Stimulated activated CD4-positive, alpha-beta T cell treated with anti-CD3 and anti-CD28 coated beads, Interleukin-4, amount 100 ng/mL, for 4 hours (primary cell): ENCODE measurements at places on chromosomes 13 and 19.

DNA sequence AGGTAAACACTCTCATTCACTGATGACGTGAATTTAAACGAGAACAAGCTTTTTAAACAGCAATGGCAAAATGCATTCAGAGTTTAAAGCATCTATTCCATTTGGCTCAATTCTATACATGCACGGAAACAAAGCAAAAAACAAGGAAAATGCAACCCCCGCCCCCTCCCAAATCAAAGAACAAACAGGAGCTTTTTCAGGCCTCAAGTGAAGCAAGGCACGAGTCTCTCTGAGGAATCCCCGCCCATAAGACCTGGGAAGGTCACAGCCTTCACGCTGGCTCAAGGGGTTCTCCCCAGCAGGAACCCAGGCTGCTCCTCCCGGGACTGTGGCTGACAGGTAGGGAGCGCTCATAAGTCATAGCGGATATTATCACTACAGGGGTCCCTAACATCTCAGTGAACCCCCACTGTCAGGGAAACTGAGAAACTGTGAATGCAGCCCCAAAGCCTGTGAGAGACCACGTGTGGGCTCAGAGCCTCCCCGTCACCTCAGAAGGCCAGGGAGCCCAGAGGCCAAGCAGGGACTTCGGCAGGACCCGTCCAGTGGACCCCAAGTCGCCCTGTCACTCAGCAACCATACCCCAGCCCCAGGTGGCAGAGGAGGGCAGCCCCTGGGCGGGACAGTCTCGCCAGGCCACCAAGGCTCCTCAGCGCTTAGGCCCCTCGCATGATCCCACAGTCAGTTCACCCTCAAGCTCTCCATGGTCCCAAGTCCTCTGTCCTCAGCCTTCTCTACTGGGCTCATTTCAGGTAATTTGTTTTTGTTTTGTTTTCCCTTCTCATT is 117.3 kb downstream of the ZDHHC20 start:
- no peak for DNase-seq

- no peak for DNase-seq
These were observed 1.2 kb upstream of the CHMP2A start for GRCh38 chr19:58555920-58556621.

GRCh38 chr19:3609779-3610719 is 3.4 kb upstream of the TBXA2R start:
- DNase-seq: no peak

GRCh38 chr13:76925115-76925514 is 23.2 kb upstream of the ACOD1 start:
- no peak for DNase-seq

GRCh38 chr13:52845766-52846566 is 2.5 kb downstream of the PCDH8 start:
- DNase-seq: no peak

GRCh38 chr19:55353803-55354697 is 469 bp downstream of the COX6B2 start:
- peak; percentile 56 for DNase-seq

DNA sequence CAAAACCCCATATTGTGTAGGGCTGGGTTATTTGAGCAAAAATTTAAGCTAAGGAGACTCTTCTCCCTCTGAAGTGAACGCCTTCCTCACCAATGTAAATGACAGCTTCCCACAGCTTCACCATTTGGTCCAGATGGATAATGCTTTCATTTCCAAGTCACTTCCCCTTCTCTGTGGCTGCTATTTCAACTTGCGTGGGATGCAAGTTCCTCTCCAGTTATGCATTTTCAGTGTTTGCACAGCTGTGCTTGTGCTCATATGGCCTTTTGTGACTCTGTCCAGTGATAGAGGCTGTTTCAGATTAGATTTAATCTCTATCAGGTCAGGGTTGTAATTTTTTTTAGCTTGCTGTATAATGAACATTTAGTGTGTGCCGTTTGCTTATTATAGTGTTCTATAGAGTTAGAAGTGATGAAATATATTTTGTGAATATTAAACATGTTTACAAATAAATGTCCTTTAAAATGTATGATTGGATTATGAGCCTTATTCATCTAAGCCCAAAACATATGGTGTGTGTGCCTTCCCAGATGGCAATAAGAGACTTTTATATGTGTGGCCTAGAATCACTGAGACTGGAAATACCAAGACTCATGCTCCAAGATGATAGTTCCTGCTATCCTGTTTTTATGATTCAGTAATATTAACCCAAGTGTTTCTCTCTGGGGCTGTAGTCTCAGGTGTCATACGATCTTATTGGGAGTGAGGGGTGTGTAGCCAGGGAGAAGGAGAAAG is 86.6 kb downstream of the TNFRSF19 start:
- DNase-seq: no peak

- DNase-seq: no peak
These were observed 28.2 kb downstream of the TNFRSF19 start for GRCh38 chr13:23598369-23598768.
